Fibroblast of skin of left biceps (primary cell): ENCODE measurements at places on chromosomes 1 and 21.

DNA sequence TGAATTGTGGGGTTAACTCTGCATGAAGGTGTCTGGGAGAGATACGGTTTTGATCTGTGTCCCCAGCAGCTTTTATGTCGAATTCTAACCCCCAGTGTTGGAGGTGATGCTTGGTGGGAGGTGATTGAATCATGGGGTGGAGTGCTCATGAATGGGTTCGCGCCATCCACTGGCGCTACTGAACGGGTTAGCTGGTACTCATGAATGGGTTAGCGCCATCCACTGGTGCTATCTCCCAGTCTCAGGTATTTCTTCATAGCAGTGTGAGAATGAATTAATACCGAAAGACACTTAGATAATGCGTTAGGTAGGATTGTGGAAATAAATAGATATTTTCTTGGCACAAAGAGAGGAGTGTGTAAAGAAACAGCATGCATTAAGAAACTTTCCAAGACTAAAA, 32.9 kb upstream of the CLDN8 start:
- DNase-seq: no peak

DNA sequence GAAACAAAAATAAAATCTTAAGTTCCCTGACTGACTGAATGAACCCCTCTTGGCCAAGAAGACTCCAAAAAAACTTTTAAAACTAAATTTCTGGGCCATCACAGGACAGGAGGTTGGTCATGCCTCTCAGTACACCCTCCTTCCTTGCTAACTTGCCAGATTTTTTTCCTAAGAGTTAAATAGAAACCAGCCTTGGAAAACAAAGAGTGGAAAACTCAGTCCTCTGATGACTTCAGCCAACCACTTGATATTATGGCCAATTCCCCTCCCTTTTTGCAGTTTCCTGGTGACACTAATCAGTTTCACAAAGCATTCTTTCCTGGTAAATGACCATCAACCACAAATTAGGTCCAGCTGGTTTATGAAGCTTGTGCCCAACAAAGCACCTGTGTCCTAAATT, 134.8 kb downstream of the ZNF648 start:
- no peak for DNase-seq

GRCh38 chr1:51168936-51169335, 66.9 kb downstream of the C1orf185 start:
- no peak for DNase-seq

DNA sequence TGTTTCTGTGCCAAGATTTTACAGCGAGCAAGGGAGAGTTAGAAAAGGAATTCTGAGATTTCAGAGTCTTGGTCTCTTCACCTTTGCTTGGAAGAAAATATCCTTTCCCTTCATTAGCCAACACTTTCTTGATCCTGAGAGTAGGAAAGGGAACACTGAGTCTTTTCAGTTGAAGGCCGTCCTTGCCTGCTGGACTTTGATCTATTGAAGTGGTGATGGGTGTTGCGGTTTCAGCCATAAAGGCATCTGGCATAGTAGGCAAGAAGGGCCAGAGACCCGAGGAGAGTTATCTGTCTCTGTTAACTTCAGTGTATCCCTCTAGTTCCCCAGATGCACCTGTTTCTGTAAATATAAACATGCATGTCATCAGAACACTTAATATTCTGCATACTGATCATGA, 9.7 kb downstream of the SELE start:
- DNase-seq: no peak

- DNase-seq: no peak
Observed at GRCh38 chr1:190474010-190474409, 3.7 kb downstream of the BRINP3 start.

GRCh38 chr1:160880216-160880615, 4.8 kb downstream of the ITLN1 start:
- DNase-seq: no peak

DNA sequence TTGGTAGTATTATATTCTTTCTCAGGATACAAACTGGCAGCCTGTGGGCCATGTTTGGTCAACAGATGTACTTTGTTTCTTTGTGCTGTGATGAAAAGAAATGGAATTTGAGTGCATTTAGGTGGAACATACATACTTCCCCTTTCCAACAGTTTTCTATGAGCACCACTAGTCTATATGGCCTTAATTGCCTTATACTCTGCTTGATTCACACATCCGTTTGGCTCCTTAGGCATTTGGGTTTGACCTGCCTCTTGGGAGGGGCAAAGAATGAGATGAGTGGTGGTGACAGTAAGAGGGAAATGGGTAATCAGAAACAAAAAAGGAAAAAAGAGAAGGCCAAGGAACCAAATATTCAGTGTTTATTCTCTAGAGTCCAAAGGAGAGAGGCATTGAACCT, 17.0 kb downstream of the CFAP126 start:
- DNase-seq: no peak

DNA sequence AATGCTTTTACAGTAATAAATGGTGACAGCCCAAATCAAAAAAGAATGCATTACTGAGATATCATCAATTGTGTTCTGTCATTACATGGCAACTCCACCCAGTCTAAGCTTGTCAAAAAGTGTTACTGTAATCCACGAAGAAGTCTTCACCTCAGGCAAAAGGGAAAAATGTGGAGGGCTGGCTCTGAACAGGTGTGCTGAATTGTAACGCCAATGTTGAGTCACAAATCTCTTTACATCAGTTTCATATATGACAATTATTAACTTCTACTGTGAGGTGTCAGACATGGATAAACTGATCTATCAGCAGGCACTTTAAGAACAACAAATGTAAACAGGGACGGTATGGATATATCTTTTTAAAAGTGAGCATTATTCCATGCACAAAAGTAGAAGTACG, 98.5 kb upstream of the DMRTA2 start:
- no peak for DNase-seq

- DNase-seq: peak; percentile 35
Observed at GRCh38 chr1:234154320-234155251, 218.7 kb upstream of the COA6 start.

DNA sequence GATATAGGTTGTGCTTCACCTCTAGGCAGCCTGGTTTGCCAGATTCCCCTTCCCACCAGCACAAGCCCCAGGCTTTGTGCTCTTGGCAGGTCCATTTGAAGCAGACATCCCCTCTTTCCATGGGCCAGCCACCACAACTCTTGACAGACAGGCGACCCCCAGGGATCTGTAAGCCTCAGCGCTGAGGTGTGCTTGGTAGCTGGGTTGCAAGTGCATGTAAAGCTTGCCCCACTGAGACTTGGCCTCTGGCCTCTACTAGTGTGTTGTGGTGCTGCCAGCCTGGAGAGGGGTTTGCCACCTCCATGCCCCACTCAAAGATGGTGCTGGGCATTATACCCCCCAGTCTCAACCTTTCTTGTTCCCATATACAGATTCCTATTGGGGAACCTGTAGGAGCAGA, 103.9 kb downstream of the HMCN1 start:
- DNase-seq: no peak

- DNase-seq: no peak
Observed at GRCh38 chr1:179767996-179768395, 24.9 kb downstream of the FAM163A start.

- DNase-seq: no peak
Observed at GRCh38 chr1:202648605-202649226, 61.5 kb downstream of the SYT2 start.

DNA sequence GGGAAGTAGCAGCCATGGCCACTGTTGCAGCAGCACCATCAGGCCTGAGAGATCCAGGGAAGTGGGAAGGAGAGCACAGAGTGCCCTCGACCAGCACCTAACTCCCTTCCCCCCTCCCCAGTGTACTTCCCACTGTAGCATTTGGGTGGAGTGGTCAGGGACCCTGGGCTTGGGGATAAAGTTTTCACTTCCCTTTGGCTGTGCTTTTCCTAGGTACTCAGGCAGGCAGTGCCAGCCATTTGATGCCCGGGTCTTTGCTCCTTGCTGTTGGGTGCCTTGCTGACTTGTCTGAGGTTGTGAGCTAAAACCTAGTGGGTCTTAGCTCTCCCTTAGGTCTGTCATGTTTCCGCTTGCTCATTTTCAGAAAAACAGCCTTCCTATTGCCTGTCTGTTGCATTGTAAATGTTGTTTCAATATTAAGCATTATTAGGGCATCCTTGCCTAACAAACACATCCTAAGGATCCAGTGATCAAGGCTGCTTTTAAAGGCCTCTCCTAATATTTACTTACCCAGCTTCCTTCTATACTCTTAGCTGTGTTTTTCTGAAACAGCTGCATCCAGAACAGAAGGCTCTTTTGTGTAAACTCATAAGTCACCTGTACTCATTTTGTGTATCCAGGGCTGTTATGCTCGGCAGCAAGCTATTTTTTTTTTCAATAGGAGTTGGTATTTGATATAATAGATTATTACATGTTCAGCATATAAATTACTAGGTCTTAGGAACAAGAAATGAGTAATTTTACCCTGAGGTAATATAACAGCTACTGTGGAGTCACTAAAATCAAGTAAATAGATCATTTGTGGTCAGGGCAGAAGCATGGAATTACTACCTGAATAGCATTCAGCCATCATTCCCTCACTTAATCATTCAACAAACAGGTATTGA, 418.6 kb upstream of the PROX1 start:
- no peak for DNase-seq

DNA sequence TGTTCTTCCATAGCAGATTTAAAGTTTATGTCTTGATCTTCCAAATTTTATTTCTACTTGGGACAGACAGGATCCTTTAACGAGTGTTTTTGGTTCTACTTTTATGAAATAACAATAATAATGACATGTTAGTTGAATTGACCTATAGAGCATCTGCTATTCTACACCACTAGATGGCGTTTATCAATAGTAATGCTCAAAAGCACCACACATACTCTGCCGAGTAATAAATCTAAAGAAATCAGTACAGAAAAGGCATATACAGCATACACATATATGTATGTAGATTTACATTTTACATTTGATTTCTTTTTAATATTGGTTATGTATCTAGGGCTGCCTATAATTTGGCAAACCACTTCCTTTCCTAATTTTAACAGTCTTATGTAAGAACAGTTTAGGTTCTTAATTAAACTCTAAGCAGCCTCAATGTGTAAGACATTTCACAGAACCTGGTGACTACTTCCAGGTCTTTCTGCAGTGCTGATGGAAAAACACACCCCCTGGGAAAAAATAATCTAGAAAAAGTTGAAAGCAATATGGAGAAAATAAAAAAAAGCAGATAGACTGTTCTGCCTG, 5.9 kb upstream of the SIPA1L2 start:
- no peak for DNase-seq

- peak; percentile 78 for DNase-seq
Observed at GRCh38 chr1:9413071-9413876, 120.6 kb downstream of the SPSB1 start.

- no peak for DNase-seq
Observed at GRCh38 chr1:220685879-220686278, 4.3 kb upstream of the C1orf115 start.

DNA sequence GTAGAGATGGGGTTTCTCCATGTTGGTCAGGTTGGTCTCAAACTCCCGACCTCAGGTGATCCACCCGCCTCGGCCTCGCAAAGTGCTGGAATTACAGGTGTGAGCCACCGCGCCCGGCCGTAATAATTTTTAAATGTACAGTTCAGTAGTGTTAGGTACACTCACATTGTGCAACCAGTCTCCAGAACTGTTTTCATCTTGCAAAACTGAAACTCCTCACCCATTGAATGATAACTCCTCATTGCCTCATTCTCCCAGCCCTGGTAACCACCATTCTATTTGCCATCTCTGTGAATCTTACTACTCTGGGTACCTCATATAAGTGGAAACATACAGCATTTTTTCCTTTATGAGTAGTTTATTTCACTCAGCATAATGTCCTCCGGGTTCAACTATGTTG, 3.4 kb downstream of the NLRP3 start:
- DNase-seq: no peak

- DNase-seq: no peak
Observed at GRCh38 chr21:36750576-36750959, 51.7 kb downstream of the SIM2 start.

- no peak for DNase-seq
Observed at GRCh38 chr1:228358039-228358763, 48.4 kb downstream of the TRIM11 start.

GRCh38 chr21:33492571-33492970, 1.1 kb upstream of the DNAJC28 start:
- DNase-seq: peak; percentile 34

DNA sequence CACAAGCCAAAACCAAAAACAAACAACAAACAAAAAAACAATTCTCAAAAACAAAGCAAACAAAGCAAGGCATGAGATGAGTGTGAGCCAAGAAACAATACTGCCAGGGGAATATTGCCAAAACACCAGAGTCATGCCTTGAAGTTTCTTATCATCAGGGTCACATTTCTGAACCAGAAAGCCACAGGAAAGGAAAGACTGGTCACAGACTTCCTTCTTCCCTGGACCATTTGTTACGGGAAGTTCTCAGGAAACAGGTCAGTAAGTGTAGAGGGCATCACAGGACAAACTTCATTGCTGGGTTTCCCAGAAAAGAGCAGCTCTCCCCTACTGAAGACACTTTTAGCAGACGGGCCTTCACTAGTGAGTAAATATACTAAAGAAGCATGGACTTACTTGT, 191.2 kb downstream of the GABPA start:
- DNase-seq: no peak

DNA sequence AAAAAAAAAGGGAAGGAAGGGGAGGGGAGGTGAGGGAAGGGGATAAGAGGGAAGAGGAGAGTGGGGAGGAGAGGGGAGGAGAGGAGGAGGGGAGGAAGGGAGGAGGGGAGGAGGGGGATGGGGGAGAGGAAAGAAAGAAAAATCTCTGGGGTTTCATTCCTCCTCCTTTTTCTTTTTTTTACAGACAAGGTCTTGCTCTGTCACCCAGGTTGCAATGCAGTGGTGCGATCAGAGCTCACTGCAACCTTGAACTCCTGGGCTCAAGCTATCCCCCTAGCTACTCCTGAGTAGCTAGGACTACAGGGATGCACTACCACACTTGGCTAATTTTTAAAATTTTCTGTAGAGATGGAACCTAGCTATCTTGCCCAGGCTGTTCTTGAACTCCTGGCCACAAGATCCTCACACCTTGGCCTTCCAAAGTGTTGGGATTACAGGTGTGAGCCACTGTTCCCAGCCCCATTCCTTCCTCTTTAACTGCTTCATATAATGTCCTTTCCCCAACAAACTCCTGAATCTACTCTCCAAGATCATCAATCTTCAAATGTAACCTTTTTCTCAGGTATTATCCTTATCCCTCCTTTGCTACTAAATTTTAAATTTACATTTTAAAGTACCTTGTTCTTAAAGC, 23.2 kb downstream of the GON4L start:
- DNase-seq: no peak

GRCh38 chr1:95582746-95583145, 348.7 kb downstream of the RWDD3 start:
- DNase-seq: no peak

DNA sequence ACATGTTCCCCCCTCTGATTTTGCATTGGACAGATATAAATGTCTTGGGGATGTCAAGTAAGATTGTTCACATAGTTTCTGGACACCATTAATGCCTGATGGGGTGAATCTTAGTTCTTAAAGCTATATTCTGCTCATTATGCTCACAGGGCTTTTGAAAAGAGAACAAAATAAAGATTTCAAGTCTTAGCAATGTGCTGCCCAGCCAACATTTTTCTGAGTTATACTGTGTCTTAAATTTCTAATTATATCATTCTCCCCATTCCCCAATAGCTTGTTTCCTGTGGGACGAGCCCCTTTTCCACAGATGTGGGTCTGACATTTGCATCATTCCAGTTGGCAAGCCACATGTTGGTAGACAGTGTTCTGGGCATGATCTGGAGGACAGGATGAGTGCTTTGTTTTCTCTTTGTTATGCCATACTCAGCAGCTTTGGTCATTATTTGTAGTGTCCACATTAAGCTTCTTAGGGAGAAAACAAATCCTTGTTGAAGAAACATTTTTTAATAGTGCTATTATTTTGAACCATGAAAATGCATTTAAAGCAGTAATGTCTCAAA, 32.8 kb downstream of the MTARC1 start:
- no peak for DNase-seq
